ENCODE measurements at places on chromosomes 2 and 18.

DNA sequence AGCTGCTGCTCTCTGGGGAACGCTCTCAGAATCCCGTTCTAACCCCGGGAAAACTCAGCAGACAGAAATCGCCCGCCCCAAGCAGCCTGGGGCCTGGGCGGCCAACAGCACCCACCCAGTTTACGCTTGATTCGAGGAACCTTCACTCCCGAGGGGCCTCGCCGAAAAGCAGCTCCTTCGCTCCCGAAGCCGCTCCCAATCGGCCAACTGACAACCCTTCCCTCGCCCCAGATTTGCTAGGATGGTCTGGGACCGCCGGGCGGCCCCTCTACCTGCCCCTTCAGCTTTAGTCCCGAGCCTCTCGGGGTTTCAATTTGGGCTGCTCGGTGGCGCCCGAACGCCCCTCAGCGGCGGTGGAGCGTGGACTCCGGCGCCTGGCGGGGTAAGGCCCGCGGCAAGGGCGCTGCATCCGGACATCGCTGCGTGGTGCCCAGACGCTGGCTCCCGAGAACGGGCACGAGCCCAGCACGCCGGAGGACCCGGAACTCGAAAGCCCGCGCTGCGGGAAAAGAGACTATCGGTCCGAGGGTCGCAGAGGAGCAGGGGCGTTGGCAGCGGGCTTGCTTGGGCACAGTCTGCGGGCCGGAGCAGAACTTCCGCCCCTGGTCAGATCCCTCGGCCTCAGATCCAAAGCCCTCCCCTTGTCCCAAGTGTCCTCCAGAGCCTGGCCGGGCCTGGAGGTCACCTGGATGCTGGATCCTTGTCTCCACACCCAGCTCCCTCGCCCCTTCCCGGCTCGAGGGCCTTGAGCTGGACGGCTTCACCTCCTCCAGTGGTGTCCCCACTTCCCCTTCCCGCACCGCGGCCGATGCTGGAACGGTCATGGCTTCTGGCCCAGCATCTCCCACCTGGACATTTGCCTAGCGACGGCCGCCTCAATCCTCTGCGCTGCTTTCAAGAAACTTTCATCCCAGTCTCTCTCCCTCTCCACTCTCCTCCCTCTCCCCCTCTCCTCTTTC, 3.0 kb upstream of the OTX1 start:
- no peak for DNase-seq

- DNase-seq: no peak
Observed at GRCh38 chr2:143640826-143641225, 511.6 kb downstream of the ARHGAP15 start.

- DNase-seq: no peak
Observed at GRCh38 chr2:134392442-134393074, 138.7 kb downstream of the MGAT5 start.

DNA sequence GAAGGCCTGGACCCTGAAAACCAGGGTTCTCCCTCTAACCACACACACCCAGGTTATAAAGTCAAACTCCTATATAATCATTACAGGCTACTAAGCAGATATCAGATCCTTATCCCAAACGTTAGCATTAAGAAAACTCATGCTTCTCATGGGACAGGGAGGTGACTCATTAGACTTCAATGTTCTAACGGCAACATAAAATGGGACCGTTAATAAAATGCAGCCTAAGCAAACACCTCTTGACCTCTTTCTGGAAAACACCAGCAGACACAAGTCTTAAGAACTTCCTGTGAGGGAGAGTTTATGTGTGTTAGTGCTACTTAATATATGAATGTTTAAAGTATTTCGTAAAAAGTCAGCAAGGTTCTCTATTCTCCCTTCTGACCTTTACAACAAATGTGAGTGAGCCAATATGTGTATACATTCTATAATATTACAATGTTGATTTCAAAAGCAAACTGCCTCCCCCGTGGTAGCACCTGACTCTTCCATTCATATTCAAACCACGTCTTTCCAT, 31.7 kb downstream of the LPIN2 start:
- peak; percentile 50 for DNase-seq

DNA sequence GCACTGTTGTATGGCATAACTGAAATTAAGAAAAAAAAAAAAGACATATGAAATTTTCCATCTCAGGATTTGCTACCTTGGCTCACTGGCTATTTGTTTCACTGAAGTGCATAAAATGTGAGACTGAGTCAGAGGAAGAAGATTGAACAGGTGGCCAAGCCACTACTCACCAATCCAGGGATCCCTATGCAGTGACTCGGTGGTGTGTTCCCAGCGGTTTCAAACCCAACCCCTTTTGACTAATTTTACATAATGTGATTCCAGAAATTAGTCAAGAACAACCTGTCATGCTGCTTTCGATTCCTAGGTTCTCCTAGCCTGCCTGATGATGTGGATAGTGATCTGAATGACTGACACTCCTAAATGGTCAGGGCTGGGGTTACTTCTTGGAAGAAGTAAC, 77.3 kb downstream of the KLHL14 start:
- no peak for DNase-seq

- peak; percentile 81 for DNase-seq
Observed at GRCh38 chr2:74077636-74078035, 70.1 kb downstream of the BOLA3 start.

- no peak for DNase-seq
Observed at GRCh38 chr2:222360146-222360545, 61.3 kb upstream of the PAX3 start.

DNA sequence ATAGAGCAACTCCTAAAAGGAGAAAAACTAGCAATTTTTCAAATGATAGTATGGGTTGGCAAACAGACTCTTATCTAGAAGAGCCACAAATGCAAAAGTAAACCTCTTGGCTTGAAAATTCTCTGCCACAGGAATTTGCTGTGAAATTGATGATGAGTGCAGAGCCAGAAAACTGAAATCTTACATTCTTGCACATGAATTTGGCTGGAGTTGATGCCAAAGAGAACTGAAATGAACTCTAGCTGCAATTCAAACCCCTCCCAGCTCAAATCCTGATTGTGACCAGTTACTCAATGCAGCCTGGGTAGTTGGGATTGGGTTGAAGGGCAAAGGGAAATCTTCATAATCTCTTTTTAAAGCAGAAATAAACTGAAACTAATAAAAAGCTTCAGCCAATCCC, 266.6 kb downstream of the PDE11A start:
- no peak for DNase-seq

- peak; percentile 42 for DNase-seq
Observed at GRCh38 chr2:78861546-78861945, 164.0 kb upstream of the REG3G start.

DNA sequence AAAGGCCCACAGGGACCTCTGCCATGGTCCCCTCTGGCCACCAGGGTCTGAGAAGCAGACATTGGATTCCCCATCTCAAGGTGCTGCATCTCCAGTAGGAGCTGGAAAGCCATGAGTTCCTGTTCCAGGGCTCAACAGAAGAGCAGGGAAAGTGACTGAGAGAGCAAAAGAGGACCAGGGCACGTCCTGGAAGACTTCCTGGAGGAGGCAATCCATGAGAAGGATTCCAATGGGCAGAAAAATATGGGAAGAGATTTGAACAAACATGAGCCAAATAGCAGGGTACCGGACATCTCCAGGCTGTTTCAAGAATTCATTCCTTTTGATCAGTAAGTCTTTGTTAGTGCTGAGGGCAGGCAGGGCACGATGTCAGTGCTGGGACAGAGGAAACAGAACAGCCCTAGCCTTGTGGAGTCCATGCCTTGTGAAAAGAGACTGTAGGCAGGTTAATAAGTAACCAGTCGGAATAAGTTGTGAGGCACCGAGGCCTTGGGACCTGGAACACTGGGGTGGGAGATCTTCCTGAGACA, 72.8 kb upstream of the TWIST2 start:
- DNase-seq: no peak

GRCh38 chr2:129165006-129165405, 814.5 kb upstream of the RAB6C start:
- DNase-seq: no peak

DNA sequence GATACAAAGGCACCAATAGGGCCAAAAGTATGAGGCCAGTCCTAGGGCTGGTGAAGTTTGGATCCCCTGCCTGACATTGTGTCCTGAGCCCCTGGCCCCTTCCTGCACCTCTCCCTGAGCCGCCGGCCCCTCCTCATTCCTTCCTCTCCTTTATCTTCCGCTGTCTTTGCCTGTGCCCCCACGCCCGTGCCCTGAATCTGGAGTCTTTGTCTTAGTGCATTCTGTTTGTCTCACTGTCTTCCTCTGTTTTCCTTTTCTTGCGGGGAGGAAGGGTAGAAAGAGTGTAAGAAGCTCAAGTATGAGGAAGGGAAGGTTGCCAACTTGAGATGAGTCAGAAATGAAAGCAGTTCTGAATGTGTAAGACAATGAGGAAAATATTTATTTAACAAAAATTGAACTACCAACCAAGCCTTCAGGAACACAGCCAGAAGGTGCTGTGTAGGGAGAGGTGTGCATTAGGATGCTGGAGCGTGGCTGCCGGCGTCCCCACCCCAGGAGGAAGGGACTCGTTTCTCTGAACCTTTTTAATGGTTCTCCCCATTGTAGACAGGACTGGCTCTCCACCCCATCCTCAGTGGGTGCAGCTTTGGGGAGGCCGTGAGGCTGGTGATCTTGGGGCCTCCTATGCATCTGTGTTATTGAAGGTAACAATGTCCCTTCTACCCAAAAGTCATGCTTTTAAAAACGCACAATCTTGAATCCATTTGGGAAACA, 133.1 kb downstream of the NEDD4L start:
- DNase-seq: no peak

- no peak for DNase-seq
Observed at GRCh38 chr2:183995632-183996031, 602.7 kb upstream of the ZNF804A start.

- no peak for DNase-seq
Observed at GRCh38 chr2:183019718-183020442, 18.4 kb downstream of the NCKAP1 start.

- DNase-seq: no peak
Observed at GRCh38 chr2:236026841-236027240, 141.3 kb downstream of the GBX2 start.

DNA sequence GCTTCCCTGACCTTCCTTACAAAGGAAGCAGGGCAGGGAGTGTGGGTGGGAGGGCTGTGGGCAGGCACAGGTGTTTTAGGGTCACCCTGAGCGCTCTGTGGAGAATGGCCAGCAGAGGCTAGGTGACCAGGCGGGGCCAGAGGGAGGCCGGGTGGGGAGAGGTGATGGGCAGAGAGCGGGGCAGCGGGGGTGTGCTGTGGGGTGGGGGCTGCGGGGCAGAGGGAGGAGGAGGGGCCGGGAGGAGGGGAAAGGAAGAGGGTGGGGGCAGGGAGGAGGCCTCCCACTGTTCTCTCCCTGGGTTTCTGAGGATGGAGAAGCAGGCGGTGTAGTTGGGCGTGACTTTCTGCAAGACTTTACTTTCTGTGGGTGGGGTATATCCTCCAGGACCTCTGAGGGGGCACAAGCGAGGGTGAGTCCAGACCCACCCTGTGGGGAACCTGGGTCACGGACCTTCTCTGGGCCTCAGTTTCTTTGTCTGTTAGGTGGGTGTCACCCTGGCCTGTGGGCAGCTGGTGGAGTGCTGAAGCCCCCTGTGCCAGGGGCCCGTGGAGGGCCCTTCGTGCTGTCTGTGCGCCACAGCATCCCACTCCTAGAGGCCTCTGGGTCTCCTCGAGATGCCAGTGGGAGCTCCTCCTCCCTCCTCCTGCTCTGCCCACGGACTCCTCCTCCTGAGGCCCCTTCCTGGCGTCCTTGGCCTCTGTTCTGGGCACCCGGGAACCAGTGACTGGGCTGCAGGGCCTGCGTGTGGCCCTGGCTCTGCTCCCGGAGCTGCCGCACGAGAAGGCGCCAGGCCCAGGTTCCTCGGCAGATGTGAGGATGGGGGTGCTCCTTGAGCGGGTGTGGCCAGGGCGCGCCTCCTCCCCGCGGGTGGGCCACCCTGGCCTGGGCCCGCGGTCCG, 6.3 kb upstream of the NEU4 start:
- DNase-seq: no peak

GRCh38 chr18:51867767-51868166, 472.2 kb upstream of the DCC start:
- peak; percentile 6 for DNase-seq

- no peak for DNase-seq
Observed at GRCh38 chr2:127584516-127585033, 49.1 kb downstream of the MYO7B start.

DNA sequence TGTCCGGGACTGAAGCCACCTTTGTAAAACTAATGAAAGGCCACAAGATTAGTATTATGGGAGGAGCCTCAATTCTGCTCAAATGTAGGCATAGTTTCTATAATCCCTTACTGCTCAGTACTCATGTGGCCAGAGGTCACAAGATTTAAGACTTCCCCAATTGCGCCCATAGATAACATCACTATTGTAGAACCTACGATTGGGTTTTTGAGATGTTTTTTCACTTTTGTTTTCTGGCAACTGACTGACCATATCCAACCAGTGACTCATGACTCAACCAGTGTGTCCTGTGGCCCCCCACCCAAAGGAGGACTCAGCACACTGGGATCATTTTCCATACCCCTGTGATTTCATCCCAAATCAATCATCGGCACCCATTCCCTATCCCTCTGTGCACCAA, 15.2 kb upstream of the TSPYL6 start:
- DNase-seq: peak; percentile 89

DNA sequence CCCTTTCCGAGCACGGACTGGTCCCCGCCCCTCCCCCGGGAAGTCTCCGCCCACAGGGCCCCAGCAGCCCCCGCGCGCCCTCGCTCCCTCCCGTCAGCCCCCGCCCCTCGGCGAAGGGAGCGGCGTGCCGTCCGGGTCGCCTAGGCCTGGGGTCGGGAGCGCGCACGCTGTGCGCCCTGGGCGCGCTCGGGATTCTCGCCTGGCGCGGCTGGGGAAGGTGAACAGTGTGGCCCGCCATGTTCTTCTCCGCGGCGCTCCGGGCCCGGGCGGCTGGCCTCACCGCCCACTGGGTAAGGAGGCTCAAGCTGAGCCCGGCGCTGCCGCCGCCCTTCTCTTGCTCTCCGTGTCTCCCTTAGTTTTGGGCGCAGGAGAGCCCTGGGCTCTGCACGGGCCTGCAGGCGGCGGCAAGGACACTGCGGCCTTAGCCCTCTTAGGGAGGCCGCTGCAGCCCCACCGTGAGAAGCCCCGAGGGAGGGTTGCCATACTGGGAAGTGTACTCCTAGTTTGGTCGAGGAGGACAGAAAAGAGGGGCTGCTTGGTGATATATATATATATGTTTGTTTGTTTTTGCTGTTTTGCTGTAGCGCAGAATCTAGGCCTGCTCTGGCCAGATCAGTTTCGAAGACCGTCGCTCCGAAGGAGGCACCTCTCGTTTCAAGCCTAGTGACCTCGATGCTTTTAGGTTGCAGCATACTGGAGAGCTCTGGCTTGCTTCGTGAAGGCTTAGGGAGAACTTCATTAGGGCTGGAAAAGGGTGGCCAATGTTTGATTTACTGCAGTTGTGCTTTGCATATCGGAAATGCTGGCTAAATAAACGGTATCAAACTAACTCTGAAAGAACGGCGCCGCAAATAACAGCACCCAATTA, at the start of gene NDUFV2:
NDUFV2 (plus strand) TSS at position 192 of the 868 bp plus-strand sequence; CDS start at position 237, 45 bp downstream.
- peak; percentile 100 for DNase-seq

DNA sequence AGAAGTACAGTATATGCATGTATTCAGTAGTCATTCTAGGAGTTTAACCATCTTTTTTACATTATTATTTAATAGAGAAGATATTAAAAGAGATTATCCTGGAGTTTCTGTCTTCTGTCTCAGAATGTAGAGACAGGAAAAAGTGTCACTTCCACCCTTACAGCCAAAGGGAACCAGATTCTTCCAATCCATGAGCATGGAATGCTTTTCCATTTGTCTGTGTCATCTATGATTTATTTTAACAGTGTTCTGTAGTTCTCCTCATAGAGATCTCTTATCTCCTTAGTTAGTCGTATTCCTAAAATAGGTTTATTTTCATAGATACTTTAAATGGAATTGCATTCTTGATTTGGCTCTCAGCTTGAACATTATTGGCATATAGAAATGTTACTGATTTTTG, 959.5 kb upstream of the PIK3C3 start:
- no peak for DNase-seq

GRCh38 chr2:180057706-180058412, 50.8 kb upstream of the CWC22 start:
- no peak for DNase-seq

- no peak for DNase-seq
Observed at GRCh38 chr2:196944570-196944969, 18.1 kb upstream of the PGAP1 start.

Measured in OCI-M1 (cell line).